ENCODE measurements at places on chromosomes 12 and 14.

GRCh38 chr12:106721915-106722314, 52.6 kb upstream of the RIC8B start:
- DNase-seq: peak; percentile 18

- DNase-seq: no peak
Observed at GRCh38 chr12:56880125-56880992, 53.8 kb downstream of the SDR9C7 start.

DNA sequence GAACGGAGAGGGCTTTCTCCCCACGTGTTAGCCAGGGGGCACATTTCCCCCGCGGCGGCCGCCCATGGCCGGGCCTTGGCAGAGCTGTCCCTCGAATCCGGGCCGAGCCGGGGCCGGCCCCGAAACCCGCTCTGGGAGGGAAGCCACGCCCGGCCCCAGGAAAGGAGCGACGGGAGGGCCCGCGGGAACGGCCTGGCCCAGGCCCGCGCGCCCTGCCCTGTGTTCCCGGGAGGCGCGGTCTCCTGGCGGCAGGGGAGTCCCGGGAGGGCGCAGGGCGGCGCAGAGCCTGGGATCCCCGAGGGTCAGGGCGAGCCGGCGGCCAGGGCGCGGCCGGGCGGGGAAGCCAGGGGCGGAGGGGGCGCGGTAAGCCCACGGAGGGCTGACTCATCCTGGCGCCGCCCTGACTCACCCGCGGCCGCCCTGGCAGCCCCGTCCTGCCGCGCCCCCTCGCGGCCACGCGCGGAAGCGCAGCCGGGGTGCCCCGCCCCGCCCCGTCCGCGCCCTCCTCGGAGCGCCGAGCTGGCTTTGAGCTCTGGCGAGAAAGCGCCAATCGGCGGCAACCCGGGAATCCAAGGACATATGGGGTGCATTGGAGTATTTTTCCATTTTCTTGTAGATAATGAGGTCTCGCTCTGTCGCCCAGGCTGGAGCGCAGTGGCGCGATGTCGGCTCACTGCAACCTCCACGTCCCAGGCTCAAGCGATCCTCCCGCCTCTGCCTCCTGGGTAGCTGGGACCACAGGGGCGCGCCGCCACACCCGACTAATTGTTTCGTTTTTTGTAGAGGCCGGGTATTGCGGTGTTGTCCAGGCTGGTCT, 31.8 kb upstream of the PLEKHG6 start:
- peak; percentile 47 for DNase-seq

GRCh38 chr12:45290216-45290605, 74.3 kb downstream of the ANO6 start:
- no peak for DNase-seq

DNA sequence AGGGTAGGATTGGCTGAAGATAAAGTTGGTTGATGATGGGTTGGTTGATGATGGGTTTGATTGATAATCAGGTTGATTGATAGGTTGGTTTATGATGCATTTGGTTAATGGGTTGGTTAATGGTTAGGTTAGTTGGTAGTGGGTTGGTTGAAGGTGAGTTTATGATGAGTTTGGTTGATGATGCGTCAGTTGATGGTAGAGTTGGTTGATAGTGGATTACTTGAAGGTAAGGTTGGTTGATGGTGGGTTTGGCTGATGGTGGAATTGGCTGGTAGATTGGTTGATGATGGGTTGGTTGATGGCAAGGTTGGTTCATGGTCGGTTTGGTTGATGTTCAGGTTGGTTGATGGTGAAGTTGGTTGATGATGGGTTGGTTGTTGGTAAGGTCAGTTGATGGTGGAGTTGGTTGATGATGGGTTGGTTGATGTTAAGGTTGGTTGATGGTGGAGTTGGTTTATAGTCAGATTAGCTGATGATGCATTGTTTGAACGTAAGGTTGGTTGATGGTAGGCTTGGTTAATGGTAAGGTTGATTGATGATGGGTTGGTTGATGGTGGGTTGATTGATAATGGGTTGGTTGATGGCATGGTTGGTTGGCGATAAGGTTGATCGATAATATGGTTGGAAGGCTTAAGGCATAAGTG, 146.4 kb downstream of the ADGRD1 start:
- DNase-seq: no peak

DNA sequence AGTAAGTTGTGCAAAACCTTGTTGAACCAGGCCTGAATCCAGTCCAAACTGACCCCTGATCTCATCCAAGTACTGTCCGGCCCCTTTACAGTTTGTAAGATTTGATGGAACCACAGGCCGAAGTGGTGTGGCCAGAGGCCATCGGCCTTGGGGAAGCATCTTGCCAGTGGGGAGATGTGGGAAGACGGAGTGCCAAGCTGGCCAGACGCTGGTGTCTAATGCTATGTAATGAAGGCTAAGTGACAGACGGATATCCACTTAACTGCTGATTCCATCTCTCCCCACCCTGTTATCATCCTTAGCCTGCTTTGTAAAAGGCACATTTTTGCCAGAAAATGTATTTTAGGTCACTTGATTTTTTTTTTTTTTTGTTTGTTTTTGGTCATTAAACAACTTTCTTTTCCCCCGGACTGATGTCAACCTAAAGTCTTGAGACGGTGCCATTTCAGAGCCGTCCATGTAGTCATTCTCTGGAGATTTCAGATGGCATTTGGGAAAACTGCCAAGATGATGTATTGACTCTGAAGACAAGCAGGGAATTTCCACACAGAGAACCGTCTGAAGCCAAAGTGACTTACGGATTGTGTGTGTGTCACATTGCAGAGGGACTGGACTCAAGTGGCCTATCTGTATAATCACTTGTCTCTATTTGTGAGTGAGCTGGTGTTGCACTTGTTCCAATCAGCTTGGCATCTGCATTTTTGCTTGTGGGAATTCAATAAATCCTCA, 86.5 kb upstream of the MANSC4 start:
- DNase-seq: no peak

GRCh38 chr14:102927346-102927877, 4.9 kb downstream of the AMN start:
- no peak for DNase-seq

DNA sequence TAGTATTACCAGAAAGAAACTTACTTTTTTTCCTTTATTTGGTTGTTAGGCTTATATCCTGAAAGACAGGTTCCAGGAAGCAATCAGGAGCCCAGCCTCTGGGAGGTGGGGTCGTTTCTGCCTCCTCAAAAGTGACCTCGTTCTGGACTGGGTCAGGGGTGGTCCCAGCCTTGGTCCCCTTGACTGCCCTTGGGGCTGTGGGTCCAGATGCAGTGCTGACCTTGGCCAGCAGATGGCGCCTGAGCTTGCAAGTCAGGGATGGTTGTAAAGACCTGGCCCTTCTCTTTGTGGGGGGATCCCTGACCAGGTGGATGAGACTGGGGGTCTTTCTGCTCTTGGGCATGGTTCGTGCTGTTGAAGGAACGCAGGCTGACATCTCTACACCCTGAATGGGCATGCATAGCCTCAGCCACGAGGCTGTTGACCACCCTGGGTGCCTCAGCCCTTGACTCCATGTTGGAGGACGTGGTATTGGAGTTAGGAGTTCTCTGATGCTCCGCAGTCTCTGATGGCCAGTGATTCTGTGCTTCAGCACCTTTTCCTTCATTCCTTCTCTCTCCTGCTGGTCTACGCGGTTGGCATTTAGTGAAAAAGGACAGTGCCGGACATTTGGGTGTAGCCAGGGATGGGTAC, 62.4 kb downstream of the ADCK1 start:
- DNase-seq: no peak

GRCh38 chr12:120071493-120072020, 45.0 kb downstream of the RAB35 start:
- no peak for DNase-seq

DNA sequence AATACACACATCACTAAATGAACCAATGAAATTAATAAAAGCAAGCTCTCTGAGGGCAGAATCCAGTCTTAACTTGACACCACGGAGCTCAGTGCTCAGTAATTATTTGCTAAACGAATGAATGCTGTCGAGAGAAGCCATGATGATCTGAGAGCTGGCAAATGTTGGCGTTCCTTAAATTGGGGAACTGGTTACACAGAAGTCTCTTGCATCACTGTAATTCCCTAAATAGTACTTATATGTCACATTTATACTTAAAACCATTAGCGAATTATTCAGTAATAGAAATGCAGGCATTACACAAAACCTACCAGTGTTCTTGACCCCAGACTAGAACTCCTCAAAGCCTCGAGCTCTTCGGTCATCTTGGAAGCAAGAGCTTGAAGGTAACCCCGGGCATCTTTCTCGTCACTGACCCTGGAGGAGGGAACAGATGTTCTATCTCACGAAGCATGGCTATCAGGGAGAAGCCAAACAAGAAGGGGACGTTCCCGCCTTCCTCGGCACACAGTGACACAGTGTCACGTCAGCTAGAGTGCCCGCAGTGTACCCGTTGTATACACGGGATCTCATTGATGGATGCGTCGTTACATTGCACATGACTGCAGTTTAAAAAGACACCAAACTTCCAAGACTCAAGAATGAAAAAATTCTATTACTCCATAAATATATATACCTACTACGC, 43.6 kb downstream of the AMN start:
- no peak for DNase-seq

DNA sequence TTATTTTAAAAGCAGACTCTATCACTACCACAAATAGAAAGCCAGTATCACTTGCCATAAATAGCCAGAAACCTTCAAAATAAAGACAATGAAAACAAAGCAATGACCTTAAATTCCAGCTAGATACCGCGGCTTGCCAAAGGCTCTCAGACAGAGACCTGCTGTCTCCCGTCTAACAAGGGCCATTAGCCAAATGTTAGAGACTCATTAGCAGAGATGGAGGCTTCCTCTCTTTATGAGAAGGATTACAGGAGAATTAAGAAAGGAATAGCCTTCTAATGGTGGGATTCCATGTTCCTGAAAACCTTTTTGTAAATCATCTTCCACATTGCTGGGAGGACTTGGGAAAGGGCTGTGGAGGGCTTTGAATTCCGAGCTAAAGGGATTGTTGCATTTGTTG, 206.7 kb downstream of the AACS start:
- no peak for DNase-seq

DNA sequence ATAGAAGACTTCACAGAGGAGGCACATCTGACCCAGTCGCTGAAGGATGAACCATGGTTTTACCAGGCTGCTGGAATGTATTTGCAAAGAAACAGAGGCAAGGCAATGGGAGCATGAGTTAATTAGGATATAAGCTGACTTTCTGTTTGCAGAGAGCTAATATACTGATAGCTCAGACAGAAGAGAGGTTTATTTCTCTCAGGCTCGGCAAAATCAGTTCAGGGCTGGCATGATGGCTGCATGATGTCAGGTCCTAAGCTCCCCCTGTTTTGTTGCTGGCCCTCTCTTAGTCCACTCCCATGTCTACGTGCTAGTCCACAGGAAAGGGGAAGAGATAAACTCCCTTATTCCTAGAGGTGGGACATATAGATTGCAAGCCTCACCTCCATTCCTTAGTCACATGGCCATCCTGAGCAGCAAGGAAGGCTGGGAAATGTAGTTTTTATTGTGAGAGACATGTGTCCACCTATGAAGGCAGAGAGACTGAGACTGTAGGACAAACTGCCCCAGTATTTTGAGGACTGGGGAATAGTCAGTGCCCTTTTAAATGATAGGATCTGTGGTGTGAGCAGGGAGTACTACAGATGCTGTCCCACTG, 224.5 kb downstream of the VRK1 start:
- no peak for DNase-seq

GRCh38 chr12:109673379-109673778, 40.2 kb upstream of the FAM222A start:
- no peak for DNase-seq

DNA sequence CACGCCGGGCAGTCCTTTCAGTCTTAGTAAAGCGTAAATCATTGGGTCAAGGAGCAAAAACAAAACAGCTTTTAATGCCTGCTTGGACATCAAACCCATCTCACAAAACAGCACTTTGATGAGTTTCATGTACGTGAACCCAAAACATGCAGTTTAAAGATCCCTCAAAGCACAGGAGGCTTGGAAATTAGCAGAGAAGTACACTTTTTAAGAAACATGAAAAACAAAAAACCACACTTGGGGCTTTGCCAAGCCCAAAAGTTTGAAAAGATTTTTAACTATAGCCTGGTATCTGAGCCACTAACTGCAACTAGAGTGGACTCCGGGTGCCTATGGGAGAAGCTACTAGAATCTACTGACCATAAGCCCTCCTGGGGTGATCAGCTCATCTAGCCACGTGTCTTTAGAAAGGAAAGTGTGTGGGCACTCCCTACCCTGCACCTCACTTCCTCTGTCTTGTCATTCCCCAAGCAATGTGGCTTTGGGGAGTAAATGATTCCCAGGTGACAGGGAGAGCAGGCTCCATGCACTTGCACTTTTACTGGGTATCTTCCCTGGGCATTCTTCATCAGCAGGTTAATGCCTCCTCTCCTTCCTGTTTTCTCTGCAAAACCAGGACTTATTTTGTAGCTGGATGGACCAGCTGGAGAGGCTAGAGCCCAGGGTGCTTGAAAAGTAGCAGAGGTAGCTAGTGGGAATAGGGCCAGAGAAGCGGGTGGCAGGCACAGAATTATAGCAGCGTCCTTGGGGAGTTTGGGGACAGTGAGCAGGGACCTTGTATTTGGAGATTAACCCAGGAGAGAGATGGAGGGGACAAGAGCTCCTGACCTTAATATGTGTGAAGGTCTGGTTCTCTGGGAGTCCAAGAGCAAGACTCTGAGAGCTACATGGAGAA, 339.3 kb downstream of the BCL11B start:
- no peak for DNase-seq

DNA sequence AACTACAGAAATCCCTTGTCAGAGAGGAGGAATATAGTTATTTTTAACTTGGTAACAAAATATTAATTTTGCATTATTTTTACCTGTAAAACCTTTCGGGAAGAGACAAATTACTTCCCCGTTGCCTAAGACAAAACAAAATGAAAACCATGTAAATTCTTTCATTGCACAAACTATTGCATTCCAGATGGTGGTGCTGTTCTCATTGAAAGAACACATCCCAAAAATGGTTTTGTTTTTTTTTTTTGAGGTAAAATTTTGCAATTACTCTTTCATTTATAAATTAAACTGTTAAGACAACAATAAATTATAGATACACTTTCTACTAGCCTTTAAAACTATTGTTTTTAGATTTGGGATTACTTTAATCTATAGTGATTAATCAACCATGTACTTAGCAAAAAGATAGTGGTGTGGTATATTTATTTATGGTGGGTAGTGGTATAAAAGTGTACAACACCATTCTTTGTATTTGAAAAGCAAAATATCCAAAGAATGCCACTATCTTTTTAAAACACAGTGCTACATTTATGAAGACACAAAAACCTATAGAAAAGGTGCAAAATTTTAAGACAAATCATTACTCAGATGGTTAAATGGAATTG, 115.5 kb downstream of the SLC38A1 start:
- peak; percentile 6 for DNase-seq
